Cardiac fibroblast (primary cell): ENCODE measurements at places on chromosomes 7 and 10.

DNA sequence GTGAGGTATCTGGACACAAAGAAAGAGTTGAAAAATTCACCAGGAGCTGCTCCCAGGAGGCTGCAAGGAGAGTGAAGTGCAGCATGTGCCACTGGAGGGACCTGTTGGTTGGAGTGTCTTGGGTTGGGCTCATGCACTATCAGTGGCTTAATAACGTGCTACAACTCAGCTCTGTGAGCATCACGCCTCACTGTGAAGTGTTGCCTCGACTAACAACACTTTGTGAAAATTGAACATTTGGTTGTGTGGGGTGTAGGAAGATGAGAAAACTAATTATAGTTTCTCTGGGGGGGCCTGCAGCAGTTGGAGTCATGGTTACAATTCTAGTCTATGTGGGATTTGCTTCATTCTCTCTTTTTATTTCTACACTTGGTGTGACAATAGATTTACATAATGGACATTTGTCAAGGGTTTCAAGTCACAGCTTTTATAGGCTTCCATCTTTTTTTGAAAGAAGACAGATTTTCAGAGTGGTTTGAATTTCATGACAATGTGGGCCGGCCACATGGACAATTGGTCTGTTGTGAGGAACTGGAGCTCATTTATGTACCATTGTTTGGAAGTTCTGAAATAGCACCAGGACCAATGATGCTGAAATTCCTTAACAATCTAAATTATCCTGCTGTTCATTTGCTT, 121.3 kb downstream of the RAMP3 start:
- DNase-seq, result no peak

GRCh38 chr7:146375170-146375569, 258.6 kb downstream of the CNTNAP2 start:
- DNase-seq, result no peak

- DNase-seq, result peak; percentile 39
Observed at GRCh38 chr7:103851357-103851756, 138.1 kb downstream of the RELN start.

DNA sequence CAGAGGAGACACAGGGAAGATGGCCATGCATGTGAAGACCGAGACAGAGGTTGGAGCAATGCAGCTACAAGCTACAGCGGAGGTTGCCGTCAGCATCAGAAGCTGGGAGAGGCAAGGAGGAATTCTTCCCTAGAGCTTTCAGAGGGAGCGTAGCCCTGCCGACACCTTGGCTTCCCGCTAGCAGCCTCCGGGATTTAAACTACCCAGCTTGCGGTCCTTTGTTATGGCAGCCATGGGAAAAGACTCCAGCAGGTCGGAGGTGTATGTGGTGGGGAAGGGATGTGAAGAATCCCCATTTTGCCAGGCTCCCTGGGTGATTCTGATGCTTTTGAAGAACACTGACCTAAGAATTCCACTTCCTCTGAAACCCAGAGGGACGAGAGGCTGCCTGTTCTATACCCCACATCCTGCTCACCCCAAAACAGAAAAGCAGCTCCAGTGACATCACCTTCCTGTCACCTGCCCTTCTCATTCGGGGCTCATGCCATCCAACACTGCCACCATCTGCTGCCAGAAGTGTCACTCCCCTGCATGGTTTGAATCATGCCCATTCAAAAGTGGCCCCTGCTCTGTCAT, 3.3 kb upstream of the SEPHS1 start:
- no peak for DNase-seq

GRCh38 chr10:93573051-93573909, 6.8 kb downstream of the FFAR4 start:
- DNase-seq, result no peak

DNA sequence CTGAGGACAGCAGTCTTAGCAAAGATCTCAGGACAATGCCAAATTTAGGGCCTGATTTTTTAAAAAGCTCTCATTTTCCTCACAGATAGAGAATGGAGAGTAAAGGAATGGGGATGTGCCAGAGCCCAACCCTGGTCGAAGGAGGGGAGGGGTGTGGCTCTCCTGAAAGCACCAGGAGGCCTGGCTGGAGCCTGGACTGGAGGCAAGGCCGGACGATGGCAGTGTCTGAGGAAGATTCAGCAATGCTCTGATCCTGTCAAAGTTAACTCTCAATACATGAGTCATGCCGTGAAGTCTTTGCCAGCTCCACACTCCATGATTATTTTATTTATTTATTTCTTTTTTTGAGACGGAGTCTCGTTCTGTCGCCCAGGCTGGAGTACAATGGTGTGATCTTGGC, 108.3 kb downstream of the UPF2 start:
- peak; percentile 15 for DNase-seq

DNA sequence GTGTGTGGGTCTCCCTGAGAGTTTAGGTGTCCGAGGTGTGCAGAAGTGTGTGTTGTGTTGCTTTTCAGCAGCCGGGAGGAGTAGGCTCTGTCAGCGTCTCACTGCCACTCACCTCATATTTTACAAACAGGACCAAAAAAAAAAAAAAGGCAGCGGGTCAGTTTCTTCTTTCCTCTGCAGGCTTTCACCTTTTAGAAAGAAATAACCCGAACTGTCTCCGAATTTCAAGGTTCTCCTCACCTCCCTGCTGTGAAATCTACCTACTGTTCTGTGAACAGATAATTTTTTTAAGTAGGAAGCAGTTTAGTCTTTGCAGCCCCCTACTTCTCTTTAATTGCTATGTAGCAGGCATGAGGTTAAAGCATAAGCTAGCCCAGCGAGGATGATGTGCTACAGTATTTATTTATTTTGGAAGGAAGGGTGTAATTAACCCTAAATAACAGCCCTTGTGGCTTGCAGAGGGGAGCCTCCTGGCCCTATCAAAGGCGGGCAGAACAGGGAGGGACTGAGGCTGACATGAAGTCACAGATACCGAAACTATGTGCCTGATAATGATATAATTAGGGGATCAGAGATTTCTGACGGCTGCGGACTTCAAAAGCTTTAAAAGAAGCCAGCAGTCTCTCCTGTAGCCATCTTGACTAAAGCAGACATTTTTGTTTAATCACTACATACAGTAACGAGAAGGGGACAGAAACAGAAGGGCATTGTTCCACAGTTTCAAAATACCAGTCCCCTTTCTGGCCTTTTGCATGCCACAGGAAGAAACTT, 1.6 kb downstream of the BAMBI start:
- no peak for DNase-seq

GRCh38 chr7:77222065-77222464, 22.4 kb upstream of the FGL2 start:
- DNase-seq, result no peak

- no peak for DNase-seq
Observed at GRCh38 chr7:50166997-50167965, 74.2 kb upstream of the ZPBP start.

DNA sequence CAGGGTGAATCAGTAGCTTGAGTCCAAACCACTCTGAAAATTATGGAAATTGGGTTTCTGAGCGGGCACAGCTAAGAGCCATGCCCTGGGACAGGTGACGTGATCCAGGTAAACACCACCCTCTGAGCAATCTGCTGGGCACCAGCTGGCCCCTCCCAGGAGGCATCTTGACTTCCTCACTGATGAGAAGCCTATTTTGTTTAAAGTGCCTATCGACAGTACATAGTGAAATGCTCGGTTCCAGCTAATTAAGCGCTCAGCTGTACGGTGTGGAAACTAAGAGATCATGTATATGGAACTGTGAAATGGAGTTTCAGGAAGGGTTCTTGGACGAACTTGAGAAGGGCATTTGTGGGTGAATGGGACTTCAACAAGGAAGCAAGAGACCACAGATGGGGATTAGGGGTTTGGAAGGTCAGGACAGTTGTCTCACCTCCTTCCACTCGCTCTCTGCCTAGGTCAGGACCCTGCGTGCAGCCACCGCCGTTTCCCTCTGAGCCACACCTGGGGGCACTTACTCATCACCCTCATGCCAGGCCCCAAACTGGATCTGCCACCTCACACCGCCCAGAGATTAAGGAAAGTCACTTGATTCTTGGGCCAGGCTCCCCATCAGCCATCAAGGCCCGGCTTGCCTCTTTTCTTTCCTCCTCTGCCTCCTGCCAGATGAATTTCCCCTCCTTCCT, 3.2 kb downstream of the ITPRIP start:
- peak; percentile 33 for DNase-seq

- no peak for DNase-seq
Observed at GRCh38 chr7:141053626-141054025, 20.2 kb upstream of the TMEM178B start.

DNA sequence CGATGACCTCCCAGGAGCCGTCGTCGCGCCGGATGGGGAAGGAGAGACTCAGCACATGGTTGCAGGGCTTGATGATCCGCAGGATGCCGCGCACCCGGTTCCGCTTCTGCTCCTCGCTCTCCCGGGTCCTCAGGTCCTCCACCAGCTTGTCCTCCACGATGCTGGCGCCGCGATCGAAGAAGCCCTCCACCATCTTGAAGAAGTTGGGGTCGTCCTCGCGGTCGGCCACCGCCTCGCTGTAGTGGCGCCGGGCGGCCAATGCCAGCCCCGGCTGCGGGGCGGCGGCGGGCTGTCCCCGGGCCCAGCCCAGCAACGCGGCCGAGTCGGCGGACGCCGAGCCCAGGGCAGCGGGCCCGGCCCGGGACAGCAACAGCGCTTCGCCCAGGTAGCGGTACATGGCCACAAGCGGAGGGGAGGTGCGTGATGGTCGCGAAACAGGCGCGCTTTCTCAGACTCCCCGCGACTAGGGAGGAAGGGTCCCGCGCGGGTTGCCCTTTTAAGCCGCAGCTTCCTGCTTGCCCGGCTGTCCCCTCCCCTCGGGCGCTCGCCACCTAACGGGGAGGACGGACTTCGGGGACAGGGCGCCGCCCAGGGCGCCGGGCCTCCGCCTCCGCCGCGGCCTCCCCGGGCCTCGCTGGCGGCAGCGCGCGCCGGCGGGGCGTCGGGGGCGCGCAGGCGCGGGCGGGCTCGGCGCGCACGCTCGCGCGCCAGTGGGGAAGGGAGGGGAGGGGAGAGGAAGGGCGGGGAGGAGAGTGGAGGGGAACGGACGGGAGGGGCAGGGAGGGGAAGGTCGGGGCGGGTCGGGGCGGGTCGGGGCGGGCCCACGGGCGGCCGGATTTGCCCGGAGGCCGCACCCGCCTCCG, at the start of the genes GLUD1 and SHLD2:
TSS of gene GLUD1 (minus strand) at position 471 of the 863 bp plus-strand sequence. CDS start at position 397, 74 bp downstream.
TSS of gene SHLD2 (plus strand) at position 834 of the 863 bp plus-strand sequence. CDS start 56,149 bp downstream, outside the sequence.
- peak; percentile 87 for DNase-seq

GRCh38 chr10:1928606-1929005, 191.3 kb upstream of the ADARB2 start:
- DNase-seq, result no peak

GRCh38 chr7:132654150-132654549, 77.9 kb upstream of the PLXNA4 start:
- peak; percentile 17 for DNase-seq

DNA sequence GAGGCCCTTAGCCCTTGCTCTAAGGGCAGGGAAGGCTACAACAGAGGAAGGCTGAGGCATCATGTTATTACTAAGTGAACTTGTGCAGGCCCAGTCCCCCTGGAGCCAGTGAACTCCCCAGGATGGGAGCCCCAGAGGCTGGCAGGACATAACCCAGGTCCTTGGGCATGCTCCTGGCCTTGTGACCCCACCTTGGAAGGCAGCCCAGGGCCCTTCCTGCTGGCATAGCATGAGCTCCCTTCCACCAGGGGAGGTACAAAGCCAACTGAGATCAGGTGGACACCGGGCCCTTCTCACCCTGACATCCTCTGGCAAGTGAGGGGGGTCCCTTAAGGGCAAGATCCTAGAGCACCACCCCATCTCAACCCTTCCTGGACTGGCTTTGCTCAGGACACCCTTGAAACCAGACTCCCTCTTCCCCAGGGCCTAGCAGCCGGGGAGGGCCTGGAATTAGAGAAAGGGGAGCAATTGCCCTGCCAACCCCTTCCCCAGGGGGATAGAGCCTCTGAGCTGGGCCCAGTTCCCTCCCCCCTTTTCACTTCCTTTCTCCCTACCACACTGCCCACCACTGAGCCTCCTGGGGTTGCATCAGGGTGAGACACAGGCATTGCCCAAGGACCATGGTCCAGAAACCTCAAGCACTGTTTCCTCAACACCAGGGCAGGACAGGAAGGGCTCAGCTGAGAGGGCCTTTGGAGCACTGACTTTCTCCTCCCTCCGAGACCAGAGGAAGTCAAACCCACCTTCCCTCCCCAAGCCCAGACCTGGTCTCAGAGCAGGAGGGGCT, 1.8 kb upstream of the VSIR start:
- no peak for DNase-seq

DNA sequence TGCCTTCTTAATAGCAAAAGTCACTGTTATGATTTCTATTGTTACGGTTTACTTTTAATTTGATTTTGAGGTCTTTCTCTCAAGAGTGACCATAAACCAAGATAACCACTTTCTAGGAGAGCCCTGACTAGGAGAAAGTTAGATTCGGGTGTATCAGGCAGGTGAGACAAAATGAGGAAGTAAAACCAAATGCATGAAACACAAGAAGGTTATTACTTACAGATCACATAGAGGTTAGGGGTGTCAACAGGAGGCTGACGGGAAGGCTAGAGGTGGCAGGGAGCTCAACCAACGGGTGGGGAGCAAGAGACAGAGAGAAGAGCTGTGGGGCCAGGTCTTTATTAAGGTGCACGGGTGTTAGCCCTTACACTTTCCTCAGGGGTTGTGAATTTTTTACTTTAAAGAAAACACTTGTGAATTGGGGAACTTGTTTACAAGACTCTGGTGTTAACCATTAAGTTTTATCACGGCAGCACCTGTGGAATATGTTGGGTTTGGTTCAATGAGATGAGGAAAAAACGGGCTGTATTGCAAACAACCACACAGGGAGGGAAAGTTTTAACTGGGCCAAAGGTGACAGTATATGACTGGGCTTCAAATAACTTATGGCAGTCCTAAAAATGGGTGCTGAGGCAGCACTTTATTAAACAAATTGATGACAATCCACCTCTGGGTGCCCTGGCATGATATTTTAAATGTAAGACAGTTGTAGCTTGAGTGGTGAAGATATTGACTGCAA, 154.9 kb downstream of the SDHAF3 start:
- DNase-seq, result no peak

GRCh38 chr7:7565746-7566650, 686 bp upstream of the MIOS start:
- DNase-seq, result no peak

DNA sequence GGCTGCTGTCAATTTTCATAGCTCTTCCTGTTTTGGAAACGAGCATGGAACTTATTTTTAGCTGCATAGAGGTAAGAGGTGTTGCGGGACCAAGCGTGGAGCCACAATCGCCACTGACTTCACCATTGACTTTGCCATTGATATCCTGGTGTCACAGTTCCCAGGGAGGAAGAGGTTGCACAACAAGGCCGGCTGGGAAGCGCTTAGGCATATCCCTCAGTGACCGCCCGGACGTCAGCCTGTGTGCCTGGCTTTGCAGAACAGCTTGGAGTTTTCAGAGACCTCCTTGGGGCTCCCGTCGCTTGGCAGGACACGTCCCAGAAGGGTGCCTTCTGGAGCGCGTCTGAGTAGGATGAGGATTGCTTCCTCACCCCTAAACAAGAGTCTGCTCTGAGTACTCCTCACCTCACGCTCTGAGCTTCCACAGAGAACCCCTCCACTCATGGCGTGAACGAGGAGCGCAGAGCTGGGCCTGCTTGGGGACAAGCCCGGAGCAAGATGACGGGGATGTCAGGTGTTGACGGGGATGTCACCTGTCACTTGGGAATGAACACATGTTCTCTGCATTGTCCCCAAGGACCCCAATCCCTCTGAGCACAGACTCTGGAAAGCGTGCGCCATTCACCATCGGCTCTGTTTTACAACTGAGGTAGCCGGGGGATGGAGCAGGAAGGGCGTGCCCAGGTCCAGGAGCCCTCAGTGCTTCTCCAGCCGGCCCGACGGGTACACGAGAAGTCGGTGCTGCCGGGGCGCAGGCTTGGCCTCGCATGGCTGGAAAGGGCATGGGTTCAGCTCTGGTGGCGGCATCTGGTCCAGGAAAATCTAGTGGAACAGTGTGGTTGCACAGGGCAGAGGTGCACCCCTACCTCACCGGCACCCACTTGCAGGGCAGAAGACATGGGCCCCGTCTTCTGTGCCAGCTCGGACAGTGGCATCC, 192.3 kb upstream of the SHH start:
- no peak for DNase-seq
